ENCODE measurements at places on chromosomes 5 and 9.
A peak's percentile ranks its signal among the peaks of the same experiment; 100 is the strongest.

DNA sequence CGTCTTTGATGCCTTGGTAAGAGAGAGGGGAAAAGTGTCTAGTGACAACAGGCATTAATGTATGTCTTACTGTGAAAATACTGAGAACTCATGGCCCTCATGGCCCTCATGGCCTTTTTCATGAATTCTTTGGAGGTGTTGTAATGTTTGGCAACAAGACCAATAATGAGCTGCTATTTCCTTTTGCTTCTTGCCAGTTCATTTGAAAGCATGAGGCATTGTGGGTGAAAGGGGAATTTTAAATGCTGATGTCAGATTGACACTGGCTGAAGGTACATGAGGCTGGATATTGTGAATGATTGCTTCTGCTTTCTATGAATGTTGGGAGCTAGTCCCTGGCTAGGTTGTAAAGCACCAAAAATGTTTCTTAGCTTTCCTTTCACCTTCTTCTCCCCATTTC lies 79.2 kb downstream of the DOCK2 start:
- DNase-seq: no peak

- no peak for DNase-seq
Measured at GRCh38 chr9:107375001-107375400, 91.9 kb downstream of the RAD23B start.

GRCh38 chr5:32147236-32147635 lies 26.9 kb downstream of the GOLPH3 start:
- DNase-seq: no peak

- DNase-seq: no peak
Measured at GRCh38 chr5:173693670-173694069, 77.2 kb upstream of the BOD1 start.

- no peak for DNase-seq
Measured at GRCh38 chr9:135050072-135050990, 37.1 kb upstream of the OLFM1 start.

GRCh38 chr5:74031536-74031935 lies 405.5 kb downstream of the ARHGEF28 start:
- no peak for DNase-seq

DNA sequence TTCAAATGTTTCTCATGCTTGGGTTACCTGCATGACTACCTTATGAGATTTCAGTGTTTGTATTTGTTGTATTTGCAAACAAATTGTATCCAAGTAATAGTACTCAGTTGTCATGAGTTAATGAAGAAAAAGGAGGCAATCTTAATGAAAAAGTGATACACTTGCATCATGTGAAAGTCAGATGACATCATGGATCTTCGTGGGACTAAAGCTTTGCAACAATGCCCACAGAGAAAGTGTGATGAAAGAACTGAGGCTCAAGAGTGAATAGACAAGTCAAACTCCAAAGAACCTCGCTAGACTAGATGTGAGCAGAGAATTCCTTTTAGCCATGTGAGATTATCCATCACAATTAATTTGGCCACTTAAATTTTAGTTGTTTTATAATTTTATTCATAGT lies 75.4 kb upstream of the ADRB2 start:
- DNase-seq: no peak

GRCh38 chr5:147170603-147171002 lies 64.2 kb upstream of the STK32A start:
- DNase-seq: no peak

GRCh38 chr5:3354606-3355005 lies 241.0 kb upstream of the IRX1 start:
- no peak for DNase-seq

GRCh38 chr9:117882171-117882570 lies 178.0 kb downstream of the TLR4 start:
- DNase-seq: no peak

GRCh38 chr5:108661590-108662219 lies 86.0 kb upstream of the FER start:
- no peak for DNase-seq

DNA sequence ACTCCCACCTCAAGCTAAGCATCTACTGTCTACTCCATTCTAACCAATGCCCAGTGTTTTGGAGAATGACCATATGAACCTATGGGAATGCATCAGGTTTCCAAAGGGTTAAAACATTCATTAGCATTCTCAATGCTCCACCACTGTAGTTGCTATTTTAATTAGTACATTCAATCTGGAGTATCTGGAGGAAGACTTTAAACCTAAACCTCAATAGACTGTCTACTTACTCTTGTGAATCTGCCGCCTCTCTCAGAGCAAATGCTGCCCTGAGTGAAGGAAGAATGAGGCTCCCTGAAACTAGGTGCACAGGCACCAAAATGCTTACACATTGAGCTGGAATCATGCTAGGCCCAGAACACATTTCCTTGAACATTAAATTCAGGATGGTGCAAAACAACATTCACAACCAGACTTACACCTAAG lies 2.0 kb downstream of the ENC1 start:
- DNase-seq: no peak

DNA sequence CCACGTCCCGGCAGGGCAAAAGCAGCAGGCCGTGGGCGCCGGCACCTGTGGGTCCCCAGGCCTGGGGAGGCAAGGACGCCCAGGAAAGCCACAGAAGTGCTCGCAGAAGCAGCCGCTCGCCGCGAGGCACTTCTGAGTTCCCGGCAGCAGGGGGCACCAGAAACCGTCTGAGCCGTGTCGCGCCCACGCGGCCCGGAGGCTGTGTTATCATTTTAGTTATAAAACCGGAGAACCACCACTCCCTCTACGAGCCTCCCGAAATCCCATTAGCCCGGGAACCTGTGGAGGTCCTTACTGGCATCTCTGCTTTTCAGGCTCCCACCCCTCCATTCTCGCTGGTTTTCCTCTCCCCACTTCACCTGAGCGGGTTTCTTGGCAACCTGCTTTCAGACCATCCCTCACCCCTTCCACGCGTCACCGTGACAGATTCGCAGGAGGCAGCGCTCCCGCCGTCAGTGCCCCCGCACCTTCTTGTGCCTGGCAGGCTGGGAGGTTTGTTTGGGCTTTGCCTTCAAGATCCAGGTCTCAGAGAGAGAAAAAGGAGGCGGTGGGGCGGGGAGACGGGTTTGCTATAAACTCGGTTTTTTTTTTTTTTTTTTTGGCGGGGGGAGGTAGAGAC lies 2.3 kb downstream of the GDNF start:
- peak; percentile 55 for DNase-seq

DNA sequence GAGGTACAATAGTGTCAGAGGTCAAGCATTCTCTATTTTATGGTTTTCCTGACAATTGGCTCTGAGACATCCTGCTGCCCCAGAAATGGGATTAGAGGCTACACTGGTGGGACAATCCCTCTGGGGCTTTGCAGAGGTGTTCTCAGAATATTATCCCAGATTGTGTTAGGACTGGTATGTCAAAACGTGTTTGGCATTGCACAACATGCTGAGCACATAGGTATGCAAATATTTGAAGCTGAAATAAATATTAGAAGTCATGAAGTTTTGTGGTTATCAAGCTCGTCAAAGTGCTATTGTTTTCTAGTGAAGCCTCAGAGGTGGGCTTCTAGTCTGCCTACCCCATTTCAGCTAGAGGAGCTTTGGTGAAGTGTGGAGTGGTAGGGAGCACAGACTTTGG lies 304.4 kb downstream of the MAN2A1 start:
- no peak for DNase-seq

GRCh38 chr9:119420231-119420630 lies 51.0 kb upstream of the BRINP1 start:
- no peak for DNase-seq

- DNase-seq: no peak
Measured at GRCh38 chr5:10077791-10078545, 171.7 kb downstream of the ATPSCKMT start.

GRCh38 chr9:8855046-8855445 lies 1055.5 kb upstream of the DMAC1 start:
- peak; percentile 43 for DNase-seq

- DNase-seq: peak; percentile 86
Measured at GRCh38 chr5:39256477-39257235, 37.3 kb upstream of the FYB1 start.

DNA sequence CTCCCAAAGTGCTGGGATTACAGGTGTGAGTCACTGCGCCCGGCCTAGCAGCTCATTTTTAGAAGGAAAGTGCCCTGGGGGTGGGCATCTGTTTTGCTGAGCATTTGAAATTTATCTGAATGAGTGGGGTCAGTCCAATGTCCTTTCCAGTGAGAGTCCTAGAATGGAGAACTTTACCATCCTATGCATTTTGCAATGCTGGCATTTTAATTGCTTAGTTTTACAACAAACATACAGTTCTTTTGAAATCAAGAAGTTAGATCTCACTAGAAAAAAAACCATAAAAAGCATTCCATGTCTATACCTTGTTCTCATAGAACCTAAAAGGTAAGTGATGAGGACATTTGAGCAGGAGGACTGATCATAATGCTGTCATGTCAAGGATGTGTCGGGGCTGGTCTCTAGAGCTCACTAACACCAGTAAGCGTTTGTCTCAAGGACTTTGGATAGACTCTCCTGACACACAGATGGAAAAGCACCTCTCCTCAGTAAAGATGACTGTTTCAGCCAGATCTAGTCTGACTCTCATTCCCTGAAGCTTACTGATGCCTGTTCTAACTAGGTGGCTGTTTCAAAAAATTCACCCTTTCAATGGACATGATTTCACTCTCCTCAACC lies 83.9 kb downstream of the DCP2 start:
- DNase-seq: no peak

- no peak for DNase-seq
Measured at GRCh38 chr9:17578911-17579793, at the start of gene SH3GL2. SH3GL2 (plus strand) TSS chr9:17579066.

- no peak for DNase-seq
Measured at GRCh38 chr9:88833946-88834345, 157.3 kb upstream of the S1PR3 start.

DNA sequence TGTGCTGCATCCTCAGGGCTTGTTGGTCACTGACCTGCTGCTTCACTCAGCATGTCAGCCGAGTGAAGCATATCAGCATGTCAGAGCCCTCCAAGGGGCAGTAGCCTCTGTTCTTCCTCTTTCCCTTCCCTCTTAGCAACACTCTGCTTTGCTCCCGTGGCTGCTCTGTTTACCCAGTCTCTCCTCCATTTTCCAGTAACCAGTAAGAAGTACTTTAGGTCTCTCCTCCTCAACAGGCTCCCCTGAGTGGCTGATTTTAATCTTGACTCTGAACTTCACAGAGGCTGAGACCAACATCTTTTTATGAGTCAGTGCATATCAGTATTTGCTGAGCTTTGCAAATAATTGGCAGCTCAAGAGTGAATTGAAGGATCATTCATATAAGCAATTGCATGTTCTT lies 18.6 kb upstream of the ADRB2 start:
- DNase-seq: peak; percentile 33

- DNase-seq: no peak
Measured at GRCh38 chr9:22117511-22118384, 108.6 kb upstream of the CDKN2B start.

DNA sequence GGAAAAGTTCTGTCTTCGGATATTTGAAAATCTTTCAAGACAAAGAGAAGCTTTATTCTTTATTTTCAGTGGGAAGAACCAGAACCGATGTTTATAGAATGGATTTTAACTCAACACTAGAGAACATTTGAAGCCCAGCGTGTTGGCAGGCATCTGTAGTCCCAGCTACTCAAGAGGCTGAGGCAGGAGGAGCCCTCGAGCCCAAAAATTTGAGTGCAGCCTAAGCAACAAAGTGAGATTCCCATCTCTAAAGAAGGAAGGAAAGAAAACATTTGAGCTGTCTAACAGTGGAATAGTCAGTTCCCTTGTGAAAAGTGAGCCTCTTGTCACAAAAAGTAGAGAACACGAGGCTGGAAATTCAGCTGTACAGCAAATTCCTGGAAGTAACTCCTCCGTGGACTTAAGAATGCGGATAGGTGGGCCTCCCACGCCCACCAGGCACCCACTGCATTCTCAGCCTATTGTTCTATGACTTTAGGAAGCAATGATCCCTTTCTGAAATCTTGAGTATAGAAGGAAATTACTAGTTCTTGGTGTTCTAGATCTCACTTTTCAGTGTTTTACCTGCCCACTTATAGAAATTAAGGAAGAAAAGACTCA lies 2.3 kb upstream of the PTPDC1 start:
- DNase-seq: no peak

DNA sequence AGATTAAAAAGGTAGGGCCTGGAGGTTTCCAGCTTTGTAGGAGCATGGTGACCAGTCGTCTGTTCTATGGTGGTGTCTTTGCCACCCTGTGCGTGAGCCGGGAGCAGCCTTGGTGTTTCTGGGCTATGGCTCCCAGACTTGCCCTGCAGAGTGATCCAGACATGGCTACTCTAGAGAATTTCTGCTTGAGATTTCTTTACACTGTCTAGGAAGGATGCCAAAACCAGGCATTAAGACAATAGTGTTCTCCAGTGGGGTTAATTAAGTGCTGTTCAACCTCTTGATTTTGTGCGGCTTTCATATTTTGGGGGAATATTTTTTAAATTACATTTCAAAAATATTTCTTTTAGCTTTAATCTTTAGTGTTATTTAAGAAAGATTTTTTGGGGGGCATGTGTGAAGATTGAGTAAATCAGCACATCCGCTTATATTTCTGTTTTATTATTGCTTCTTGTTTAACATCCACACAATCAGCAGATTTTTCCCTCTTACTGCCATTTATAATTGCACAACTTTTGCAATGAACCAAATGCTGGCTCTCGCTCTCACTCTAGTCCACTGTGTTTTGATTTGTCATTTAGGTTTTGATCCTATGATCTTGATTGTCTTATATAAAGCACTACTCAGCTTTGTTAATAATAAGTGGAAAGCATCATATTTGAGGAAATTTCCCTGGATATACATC lies 110.5 kb downstream of the RASGRF2 start:
- DNase-seq: no peak

DNA sequence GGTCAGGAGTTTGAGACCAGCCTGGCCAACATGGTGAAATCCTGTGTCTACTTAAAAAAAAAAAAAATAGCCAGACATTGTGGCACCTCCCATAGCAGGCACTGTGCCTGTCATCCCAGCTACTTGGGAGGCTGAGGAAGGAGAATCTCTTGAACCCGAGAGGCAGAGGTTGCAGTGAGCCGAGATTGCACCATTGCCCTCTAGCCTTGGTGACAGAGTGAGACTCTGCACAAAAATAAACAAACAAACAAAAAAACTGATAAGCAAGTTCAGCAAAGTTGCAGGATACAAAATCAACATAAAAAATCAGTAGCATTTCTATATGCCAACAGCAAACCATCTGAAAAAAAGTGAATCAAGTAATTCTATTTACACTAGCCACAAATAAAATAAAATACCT lies 64.8 kb upstream of the TTC23L start:
- DNase-seq: no peak

GRCh38 chr5:58056546-58056945 lies 403.3 kb downstream of the PLK2 start:
- DNase-seq: no peak

DNA sequence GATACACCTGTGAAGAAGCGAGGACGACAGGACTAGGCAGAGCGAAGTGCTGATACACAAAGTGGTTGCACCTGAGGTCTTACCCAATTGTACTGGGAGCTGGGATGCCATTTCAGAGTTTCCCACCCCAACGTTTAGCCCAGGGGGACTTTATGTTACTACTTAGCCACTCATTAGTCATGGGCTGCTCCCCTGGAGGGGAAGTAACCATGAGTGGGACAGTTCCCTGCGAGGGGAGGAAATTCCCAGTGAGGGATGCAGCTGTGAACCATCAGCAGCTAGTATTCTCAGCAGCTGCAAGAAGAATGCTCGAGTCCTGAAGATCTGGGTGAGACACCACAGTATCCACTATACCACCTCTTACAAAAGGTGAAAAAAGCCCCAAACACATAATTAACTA lies 93.7 kb upstream of the ACTBL2 start:
- no peak for DNase-seq

GRCh38 chr9:118091226-118091625 lies 387.0 kb downstream of the TLR4 start:
- no peak for DNase-seq
